AML-193 (cell line): ENCODE measurements at places on chromosomes 3 and 15.

- DNase-seq: no peak
These were observed 773.7 kb upstream of the NR2F2 start for GRCh38 chr15:95556866-95557225.

DNA sequence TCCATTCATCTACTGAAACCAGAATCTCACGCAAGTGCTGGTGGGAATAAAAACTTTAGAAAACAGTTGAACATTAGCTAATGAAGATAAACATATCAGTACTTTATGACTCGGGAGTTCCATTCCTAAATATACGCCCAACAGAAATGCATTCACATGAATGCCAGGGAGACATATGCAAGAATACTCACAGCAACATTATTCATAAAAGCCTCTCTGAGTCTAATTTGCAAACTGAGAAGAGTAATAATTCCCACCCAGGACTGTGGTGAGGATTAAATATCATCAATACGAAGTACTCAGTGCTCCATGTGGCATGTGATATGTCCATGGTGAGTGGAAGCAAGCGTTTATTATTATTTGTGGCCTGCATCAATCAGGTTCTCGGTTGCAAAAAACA lies 65.6 kb upstream of the OXTR start:
- no peak for DNase-seq

DNA sequence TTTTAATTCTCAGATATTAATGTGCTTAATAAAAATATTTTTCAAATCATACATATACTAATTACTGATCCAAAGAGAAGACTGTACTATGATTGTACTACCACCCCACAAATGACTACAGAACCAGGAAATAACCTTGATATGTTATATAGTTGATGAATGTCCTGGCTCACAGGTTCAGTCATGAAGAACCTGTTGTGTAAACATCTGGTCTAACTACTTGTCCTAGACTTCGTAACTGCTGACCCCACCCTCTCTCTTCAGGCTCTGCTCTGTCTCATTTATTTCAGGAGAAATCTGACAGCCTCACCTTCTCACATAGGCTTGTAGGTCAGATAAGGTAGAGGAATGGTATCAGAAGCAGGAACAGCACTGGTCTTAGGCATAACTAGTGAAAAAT lies 14.7 kb upstream of the CSTA start:
- no peak for DNase-seq

DNA sequence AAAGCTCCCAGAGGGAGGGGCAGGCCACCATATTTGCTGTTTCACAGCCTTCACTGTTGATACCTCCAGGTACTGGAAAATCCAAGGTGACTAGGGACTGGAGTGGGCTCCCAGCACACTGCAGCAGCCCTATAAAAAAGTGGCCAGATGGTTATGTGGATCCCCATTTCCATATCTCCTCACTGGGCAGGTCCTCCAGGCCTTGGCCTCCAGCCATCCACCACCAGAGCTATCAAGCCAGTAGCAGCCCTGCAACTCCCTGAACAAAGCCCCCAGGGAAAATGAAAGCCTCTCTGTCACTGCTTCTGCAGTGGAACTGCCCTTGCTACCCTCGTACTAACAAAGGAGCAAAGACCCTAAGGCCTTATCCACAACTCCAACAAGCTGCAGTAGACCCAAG lies 58.4 kb downstream of the ILDR1 start:
- DNase-seq: no peak

DNA sequence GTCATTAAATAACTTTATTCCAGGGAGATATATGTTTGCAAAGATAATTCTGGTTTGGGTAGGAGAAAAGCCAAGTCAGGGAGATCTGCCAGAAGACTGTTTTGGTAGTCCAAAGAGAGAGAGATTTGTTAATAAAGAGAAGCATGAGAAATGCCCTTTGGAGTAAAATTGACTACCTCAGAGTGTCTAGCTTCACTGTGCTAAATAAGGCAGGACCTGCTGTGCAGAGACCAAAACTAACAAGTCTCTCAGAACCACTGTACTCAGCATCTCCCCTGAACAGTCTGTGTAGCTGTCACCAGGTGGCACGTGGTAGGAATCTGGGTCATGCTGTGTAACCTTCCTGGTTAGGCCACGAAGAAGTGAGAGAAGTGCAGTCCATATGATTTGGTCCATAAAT lies 31.6 kb upstream of the SLC35G2 start:
- DNase-seq: no peak

DNA sequence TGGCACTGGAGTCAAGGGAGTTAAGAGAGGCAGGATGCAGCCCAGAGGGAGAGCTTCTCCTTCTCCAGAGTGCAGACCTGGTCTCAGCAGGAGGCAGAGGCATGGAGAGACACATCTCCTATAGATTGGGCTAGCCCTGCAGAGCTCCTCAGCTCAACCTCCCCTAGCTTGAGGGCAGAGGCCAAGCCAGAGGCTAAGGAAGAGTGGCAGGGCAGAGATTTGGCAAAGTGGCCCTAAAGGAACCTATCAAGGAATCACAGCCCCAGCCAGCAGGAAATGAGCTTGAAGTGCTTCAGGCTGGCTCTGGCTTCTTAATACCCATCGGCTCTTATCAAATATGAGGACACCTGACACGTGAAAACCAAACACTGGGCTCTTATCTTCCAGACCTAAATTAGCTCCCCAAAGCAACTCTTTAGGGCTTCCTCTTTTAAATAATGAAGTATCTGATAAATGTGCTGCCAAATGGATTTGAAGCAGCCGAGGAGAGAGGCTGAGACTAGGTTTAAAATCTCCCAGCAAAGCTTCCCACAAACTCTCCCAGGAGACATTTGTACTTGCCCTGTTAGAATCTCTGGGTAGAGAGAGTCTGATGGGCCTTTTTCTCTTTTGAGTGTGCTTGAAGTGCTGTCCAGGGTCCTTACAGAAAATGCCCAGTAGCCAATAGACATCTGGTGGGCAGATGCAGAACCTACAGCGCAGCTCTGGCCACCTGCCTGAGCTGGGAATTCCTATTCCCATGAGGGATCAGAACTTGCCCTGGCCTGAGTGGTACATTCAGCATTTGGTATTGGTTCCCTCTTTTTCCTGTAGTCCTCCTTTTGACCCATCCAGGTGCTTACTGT lies 271.4 kb downstream of the CLSTN2 start:
- peak; percentile 3 for DNase-seq

DNA sequence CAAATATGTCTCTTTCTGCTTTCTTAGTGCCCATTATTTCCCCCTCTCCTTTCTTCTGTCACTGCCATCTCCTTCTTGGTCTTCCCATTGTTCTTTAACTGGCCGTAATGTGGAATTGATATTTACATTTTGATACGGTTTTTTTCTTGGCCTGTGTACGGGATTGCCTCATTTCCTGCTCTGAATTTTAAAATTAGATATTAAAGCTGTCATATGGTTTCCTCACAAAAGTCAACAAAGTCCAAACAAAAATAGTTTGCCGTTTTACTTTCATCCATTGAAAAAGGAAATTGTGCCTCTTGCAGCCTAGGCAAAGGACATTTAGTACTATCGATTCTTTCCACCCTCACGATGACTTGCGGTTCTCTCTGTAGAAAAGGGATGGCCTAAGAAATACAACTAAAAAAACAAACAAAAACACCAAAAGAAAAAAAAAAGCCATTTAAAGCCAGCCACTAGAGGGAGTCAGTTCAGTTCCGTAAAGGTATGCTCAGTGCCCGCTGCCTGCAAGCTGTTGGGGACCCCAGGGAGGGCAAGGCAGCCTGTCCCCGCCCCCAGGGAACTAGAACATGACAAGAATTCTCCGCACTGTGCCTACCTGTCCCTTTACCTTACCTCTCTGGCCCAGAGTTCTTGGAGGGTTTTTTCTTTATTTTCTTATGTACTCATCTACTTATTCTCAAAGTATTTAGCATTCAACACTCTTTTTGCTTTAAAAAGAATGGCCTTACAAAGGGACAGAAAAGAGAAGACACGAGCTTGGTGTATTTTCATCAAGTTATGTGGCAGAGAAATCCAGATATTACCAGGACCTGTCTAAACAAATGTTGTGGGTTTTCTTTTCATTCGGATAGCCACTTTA lies 30.0 kb upstream of the NR2E3 start:
- DNase-seq: peak; percentile 36

GRCh38 chr3:16768014-16768413 lies 116.7 kb upstream of the PLCL2 start:
- DNase-seq: no peak

GRCh38 chr15:68184616-68185480 lies 20.3 kb downstream of the CALML4 start:
- no peak for DNase-seq

GRCh38 chr3:35663471-35663870 lies 24.1 kb downstream of the ARPP21 start:
- no peak for DNase-seq

DNA sequence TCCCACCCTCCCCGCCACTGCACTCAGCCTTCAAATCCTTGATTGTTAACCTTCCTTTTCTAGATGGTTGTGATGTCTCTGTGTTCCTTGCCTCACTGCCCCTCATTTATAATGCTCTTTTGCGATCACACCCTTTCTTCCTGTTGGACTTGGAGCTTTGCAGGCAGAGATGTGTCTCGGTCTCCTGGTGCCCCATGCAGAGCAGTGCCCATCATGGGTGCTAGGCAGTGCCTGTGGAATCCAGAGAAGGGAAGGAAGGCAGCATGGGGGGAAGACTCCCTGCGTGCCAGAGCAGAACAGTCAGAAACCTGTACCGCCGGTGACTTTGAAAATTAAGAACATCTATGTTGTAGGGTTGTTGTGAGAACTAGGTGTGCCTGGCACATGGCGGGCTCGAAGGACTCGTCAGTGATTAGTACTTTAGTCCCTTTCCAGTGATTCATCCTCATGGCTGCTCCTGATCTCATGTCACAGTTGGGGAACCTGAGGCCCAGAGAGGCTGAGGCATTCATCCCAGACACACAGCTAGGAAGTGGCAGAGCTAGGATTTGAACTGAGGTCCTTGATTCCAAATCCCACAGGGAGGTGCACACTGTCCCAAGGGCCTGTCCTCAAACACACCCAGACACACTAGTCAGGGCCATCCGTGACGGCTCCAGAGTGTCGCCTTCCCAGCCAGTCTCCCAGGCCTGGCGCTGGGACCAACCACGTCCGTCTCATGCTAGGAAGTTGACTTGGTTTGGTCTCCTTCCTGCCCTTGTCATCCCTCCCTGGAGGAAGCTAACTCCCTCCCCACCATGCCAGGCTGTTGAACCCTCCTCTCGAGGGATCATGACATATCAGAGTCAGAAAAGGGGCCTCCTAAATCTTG lies 58.3 kb downstream of the SMAD6 start:
- DNase-seq: no peak

DNA sequence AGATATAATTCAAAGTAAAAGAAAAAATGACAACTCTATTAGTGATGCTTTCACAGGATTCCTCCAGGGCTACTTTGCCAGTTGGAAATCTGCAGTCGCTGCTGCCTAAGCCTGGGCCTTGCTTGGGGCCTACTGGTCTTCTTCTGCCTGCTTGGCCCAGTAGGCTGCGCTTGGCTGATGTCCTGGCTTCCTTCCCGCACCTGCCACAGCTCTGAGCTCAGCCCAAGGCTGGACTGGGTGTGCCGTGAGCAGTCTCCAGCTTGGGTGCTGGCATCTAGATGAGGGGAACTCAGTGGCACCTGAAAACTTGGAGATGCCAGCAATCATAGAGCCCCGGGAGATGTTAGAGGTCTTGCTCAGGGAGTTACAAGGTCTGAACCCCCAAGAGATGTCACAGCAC lies 108.3 kb downstream of the BCHE start:
- DNase-seq: no peak

GRCh38 chr3:110568246-110568645 lies 503.4 kb upstream of the NECTIN3 start:
- no peak for DNase-seq

DNA sequence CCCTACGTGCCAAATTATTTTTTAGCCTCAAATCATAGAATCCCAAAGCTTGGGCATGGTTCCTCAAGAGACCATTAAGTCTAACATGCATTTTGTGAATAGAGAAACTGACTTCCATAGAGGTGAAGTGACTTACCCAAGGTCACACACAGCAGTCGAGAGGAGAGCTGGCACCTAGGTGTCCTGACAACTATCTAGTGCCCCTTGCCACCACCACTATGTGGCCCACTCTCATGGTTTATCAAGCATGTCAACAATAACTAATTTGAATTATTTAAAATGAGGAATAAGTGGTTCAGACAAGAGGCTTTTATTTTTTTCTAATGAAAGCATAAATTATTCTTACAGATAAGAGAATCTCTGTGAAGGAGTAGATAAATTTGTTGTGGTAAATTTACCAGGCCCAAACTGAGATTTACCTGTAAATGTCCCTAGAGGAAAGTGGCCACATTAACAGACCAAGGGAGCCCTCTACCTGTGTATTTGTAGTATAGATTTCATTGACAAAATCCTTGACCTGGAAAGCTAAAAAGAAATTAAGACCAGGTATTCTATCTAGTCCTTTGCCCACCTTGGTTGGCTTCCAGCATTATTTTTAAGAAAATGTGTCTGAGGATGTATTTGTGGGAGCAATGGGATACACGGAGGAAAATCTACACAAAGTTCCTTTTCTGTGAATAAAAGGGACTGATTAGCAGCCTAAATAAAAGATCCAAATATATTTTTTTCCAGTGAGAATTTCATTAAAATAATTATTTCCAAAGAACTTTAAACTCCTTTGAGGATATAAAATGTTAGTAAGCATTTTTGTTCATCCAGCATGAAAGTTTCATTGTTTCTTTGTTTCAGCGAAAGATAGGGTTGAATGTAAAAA lies 49.1 kb downstream of the IQCH start:
- peak; percentile 22 for DNase-seq

DNA sequence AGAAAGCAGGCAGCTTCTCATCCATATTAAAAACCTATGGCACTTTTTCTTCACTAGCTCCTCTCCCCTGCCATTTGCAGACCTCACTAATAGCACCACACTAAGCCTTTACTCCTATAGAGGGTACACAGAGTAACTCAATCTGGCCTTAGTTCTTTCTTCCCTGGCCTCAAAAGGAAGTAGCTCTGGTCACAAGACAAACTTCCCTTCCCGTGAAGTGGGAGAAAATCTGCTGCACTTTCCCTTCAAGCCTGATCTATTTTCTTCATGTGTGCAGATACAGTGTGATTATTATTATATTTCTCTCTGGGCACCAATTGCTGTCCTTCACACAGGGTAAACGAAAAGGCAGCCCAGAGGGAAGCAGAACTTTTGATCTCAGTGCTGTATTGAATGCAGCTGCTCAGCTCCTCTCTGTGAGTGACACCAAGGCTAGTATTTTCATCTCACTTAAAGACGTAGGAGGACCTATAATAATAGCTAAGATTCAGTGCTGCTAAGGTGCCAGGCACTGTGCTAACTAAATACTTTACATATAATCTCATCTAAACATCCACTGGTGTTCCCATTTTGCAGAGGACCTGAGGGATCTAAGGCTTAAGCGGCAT lies 61.9 kb upstream of the RASGRP1 start:
- DNase-seq: no peak

- no peak for DNase-seq
These were observed 48.2 kb upstream of the VGLL4 start for GRCh38 chr3:11691767-11692531.

DNA sequence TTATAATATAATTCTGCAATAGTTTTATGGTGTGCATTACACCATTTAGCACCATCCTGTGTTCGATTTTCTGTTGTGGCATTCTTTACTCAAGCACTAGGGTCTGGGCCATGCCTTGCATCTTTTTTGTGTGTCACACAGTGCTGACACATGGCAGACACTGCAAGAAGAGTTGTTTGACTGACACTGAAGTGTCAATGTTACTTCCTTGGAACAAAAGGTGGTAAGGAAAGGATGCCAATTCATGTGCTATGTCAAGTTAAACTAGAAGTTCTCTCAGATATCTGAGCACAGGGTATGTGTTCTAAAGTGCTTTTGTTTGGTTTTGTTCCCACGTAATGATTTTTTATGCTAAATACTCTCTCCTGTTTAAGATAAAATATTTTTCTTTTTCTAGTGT lies 102.5 kb upstream of the UNC13C start:
- DNase-seq: no peak
